Stimulated activated effector memory CD8-positive, alpha-beta T cell treated with anti-CD3 and anti-CD28 coated beads, Interleukin-12 subunit alpha, Interleukin-12 subunit beta, amount 100 ng/mL, for 72 hours (primary cell): ENCODE measurements at places on chromosomes 1 and 21.

GRCh38 chr1:18256282-18257235, 149.0 kb downstream of the IGSF21 start:
- no peak for DNase-seq

DNA sequence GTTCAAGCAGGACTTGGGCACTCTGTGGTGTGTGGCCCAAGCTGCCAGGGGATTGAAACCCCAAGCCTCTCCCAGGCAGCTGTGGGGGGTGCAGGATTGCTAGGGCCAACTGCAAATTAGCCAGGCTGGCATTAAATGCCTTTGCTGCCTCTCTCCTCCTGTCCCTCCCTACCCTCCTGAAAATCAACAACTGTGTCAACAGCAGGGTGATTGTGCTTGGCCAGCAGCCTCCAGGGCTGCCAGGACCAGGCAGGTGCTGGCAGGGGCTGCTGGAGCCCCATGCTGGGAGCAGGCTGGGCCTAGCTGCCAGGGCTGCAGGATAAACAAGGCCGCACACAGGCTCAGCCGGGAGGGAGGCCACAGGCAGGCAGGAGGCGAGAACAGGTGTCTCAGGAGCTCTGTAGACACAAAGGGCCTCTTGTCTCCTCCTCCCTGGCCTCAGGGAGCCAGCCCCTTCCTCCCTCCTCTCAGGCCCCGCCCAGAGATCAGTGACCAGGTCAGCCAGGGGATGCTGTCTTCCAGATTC, 11.4 kb downstream of the SOX13 start:
- no peak for DNase-seq

DNA sequence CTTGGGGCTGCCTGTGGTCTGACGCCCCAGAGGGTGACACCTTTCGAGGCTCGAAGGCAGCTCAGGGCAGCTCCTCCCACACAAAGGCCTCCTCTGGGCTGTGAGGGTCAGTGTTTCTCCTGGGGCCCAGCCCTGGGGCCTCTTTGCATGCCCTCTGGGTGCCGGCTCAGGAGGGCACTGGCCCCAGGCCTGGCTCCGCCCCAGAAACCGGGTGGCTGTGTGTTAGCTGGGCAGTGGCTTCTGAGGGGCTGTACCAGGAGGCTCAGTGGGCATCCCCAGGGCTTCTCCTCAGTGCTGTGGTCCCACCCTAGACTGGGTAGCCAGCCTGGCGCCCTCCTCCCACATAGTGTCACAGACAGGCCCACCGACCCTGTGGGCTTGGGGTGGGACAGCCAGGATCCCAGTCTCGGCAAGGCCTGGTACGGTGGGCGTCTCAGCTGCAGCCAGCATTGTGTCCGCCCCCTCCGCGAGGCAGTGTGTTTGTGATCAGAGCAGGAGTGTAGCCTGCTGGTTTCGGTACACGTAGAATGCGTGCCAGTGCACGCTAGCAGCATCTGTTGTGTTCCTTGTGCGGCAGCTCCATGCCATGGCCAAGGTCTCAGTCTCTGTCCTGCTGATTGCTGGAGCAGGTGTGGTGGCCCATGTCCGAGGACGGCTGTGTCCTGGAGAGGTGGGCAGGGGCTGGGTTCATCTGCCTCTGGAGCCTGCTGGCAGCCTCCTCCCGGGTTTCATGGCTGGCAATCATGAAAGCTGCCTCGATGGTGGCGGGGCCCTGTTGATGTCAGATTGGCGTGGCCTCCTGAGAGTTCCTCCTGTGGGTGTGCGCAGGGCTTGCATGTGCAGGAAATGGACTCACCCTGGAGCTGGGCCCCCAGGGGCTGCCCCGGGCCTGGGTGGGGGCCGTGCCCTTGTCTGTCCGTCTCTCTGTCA, 28.0 kb downstream of the RRP1 start:
- no peak for DNase-seq

- no peak for DNase-seq
Measured at GRCh38 chr1:95226781-95227660, 7.0 kb upstream of the RWDD3 start.

DNA sequence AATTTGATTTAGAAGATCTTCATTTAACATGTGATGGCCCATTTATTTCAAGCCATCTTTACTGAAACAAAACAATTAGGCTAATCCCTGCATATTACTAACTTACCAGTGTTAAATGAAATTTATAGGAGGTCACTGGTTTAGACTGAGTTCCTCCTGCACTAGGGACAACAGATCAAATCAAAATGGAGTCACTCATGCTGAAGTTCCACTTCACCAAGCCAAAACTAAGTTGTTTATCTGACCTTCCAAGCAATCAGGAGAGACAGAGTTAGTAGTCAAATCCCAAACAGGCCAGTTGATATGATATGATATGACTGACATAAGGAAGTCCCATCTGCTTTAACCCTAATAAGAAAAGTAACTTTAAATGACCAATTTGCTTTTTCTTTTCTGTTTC, 4.8 kb downstream of the LYST start:
- no peak for DNase-seq

DNA sequence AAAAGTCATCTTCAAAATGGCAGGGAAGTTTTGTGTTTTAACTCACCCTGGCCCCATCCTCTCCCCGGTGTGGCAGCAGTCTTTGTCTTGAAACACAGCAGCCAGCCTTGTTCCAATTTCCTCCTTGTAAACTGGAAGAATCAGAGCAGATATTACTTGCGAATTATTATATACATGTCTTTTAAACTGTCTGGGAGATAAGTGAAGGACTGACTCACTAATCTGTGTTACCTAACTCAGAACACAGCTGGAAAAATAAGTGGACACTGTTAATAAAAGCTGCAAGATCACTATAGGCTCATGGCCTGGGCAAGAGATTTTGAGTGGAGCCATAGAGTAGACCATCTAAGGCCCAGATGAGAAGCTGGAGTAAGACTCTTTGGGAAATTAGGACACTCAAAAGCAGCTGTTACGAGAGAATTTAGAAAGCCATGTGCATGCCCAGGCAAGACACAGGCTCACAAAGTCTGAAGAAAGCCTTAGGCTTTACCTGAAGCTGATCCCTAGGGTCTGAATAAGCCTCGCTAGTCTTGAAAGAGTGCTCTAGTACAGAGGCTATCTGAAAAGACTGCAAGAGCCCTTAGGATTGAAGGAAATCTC, 233.0 kb upstream of the RAB4A start:
- DNase-seq, result no peak

DNA sequence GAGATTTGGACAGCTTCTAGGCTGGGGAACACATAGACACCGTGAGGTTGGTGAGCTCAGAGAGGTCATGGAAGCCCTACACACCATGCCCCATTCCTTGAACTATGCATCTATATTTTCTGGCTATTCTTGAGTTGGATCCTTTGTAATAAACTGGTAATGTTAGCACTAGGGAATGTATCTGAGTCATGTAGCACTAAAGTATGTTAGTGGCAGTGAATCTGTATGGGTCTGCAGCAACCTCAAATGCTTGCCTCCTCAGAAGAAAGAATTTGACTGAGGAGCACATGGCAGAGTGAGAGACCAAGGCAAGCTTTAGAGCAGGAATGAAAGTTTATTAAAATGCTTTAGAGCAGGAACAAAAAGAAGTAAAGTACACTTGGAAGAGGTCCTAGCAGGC, 43.7 kb upstream of the LRRC7 start:
- DNase-seq, result no peak

DNA sequence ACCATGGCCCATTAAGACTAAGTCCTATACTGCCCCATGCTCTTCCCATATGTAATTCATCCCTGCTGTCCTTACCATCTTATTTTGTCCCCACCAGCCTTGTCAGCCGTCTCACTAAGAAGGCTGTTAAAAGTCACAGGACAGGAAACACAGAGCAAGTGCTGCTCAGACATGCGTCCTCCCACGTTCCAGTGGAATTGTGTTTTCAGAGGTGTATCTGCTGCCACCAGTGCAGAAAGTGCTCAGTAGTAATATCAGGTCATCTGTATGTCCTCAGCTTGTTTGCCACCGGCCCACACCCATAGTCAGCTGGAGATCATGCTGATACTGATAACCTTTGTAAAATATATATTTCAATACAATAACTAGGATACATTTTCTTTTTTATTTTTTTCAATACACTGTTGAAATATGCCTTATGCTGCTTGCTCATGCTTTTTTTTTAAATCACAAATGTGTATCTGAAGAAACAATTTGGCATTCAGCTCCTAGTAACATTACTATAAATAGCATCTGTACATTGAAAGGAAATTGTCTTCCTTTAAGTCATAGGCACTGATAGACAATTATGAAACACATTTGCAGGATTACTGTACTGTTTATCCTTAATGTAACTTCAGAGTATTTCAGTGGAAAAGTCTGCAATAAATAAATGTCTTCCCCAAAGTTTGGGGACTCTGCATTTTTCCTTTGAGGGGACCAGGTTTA, 156.9 kb downstream of the EDEM3 start:
- no peak for DNase-seq

GRCh38 chr1:15264769-15265168, 17.7 kb downstream of the FHAD1 start:
- DNase-seq, result no peak

GRCh38 chr1:202029171-202029665, 18.8 kb downstream of the ELF3 start:
- no peak for DNase-seq

GRCh38 chr1:225811622-225812487, 1.9 kb downstream of the EPHX1 start:
- DNase-seq, result no peak

DNA sequence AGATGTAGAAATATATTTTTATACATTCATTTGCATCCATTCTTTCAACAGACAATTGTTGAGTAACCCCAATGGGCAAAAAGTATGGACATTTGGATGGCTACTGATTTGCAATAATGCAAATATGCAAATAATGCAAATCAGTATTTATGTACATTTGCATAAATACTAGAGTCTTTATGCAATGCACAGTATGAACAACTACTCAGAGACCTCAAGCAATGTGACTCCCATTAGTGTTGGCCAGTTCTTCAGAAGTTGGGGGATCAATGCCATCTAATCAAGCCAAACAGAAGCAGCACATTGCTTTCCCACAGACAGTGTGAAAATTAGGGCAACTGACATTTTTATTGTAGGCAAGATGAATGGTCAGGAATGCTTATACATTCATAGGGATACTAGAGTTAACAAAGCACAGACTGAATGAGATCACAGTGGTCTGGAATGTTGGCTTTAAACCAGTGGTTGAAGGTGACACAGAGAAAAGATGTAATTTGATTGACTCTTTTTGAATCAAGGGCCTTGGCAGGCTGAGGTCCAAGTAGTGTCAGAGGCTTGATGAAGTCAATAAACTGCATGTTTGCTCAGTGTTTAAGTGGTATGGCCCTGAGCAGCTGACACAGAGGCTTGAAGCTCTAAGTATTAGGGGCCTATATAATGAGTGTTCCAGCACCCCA, 256.6 kb downstream of the CTH start:
- DNase-seq, result no peak
